Endothelial cell of umbilical vein (primary cell): ENCODE measurements at places on chromosomes 6 and 20.
A peak's percentile ranks its signal among the peaks of the same experiment; 100 is the strongest.

GRCh38 chr6:114157848-114158247 is 185.0 kb downstream of the HS3ST5 start:
- DNase-seq, result no peak

GRCh38 chr6:17219098-17219497 is 62.1 kb upstream of the RBM24 start:
- no peak for DNase-seq

DNA sequence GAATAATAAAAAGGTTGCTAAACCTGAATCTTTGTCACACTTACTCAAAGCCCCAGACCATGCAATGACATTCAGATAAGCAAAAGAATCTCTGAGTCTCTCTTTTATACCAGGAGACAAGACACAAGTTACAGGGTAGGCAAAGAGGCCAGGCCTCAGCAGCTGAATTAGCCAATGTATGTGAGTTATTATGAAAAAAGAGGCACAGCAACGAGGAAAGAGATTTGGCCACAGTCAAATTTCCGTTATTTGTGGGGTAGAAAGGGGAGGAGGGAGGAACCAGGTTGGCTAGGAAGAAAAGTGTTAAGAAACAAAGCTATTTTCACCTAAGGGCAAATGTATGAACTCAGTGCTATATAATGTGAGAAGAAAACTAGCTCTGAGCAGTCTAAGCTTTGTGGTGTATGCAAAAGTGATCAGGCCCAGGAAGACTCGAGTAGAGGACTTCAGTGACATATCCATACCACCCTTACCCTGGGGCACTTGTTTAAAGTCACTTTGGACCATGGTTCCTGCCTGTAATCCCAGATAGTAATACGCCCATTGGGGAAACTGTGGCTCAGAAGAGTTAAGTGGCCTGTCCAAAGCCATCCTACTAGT is 19.1 kb downstream of the IPCEF1 start:
- no peak for DNase-seq

DNA sequence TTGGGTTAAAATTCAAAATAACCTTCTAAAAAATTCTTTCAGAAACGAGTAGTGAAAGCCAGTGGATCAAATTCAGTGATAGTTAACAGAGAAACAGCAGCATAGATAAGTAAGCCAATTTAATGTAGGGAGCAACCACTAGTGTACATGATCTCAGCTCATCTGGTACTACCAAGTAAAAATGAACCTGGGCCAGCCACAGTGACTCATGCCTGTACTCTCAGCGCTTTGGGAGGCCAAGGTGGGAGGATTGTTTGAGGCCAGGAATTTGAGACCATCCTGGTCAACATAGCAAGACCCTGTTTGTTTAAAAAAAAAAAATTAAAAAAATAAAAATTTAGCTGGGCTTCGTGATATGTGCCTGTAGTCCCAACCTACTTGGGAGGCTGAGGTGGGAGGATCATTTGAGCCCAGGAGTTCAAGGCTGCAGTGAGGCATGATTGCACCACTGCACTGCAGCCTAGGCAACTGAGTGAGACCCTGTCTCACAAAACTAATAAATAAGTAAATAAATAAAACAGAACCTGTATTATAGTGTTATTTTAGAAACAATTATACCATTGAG is 32.4 kb downstream of the CBFA2T2 start:
- DNase-seq, result no peak

- no peak for DNase-seq
These were observed 184.2 kb downstream of the CDH4 start for GRCh38 chr20:61436283-61436666.

GRCh38 chr6:102623201-102623600 is 1229.7 kb downstream of the GRIK2 start:
- no peak for DNase-seq

DNA sequence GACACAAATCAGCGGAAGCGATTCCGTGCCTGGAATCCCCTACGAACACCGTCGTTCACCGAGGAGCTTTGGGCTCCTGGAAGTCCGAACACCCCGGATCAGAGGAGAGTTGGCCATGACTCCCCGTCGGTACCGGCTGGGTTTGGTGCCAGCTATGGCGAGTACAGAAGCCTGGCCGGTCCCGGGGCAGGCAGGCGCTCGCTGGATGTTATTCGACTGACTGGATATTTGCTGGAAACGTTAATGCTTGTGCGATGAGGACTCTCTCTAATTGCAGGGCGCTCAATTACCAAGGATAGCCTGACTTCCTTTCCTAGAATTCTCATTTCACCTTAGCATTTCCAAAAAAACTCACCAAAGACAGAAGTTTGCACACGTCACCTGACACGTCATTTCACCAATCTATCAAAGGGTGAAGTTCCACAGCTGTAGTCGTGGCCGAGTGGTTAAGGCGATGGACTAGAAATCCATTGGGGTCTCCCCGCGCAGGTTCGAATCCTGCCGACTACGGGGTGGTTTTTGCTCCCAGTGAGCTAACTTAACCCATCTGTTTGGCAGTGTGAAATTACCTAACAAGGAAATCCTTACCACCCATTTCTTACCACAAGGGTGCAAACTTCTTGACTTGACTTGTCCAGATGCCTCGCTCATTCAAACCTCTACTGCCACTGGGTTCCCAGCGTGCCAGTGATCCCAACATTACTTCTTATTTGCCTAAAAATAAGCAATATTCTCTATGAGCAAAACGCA is 22.7 kb upstream of the ZNF184 start:
- DNase-seq, result peak; percentile 58

DNA sequence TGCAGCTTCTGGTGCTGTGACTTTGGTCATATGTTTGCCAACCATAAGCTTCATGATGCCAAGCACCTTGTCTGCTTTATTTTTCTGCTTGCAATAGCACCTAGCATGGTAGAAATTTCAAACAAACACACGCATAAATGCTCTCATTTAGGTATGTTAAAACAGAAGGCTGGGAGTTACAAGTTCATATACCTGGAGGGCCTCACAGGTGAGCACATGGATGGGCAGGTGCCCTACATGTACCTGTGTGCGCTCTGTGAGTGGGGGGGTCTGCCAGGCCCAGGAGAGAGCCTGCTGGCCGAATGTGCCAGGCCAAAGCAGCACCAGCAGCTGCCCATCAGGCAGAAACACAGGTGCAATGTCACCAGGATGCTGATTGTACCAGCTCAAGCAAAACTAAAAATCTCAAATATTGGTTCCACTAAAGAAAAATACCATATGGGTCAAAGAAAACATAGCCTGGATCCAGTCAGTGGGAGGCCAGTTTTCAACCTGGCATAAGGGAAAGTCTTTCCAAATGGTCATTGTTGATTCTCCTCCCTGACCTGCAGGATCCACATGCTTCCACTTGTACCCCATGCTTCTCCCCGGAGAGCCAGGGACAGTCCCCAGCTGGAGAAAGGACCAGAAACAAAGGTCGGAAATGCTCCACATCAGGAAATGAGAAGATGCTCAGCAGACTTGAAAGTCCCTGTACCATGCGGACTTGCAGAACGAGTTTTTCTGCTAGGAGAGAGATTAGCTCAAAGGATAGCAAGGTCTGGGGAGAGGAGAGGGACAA is 7.2 kb upstream of the PFDN4 start:
- DNase-seq, result no peak

DNA sequence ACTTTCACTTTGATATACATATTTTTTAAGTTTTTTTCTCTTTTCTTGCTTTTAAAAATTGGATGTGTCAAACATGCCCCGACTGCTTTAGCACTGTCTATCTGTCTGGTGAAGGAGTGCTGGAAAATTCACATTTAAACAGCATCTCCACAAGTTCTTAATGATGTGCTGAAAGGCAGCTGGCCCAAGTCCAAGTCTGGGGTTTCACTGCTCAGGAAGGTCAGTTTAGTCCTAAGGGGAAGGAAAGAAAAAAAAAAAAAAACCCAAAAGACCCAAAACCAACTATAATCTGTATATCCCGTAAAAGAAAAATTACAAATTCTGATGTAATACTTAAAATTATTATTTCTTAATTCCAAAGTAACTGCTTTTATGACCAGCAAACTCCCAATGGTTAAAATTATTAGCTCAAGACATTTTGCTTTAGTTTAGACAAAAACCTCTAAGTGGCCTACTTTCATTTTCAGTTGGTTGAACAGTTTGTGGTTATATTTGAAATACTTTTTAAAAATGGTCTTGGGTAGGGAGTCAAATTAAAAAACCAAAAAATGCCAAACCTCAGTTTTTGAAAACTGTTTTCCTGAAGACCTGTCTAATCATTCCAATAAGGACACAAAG is 79.5 kb upstream of the PREP start:
- peak; percentile 63 for DNase-seq

GRCh38 chr6:149360536-149360935 is 39.5 kb upstream of the SUMO4 start:
- no peak for DNase-seq

DNA sequence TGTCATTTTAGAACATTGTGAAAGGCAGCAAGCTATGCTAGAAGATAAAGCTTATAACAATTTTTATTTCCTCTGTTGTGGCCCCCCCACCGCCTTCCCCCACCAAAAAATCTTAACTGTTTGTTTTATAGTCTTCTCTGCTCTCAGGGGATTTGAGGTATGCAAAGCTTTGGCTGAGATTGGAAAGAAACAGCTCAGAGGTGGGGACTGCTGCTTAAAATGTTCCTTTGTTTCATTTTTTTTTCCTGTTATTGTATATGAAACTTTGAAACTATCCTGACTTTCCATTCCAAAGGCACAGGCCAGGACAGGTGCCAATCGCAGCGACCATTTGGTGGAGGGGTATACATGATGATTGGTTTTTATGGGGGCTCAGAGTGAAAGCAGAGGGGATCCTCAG is 114.7 kb upstream of the PHACTR1 start:
- DNase-seq, result peak; percentile 63

GRCh38 chr20:36873498-36874189 is 2.3 kb upstream of the TLDC2 start:
- no peak for DNase-seq

GRCh38 chr20:64080013-64080812 is at the start of gene OPRL1:
OPRL1 (plus strand) TSS chr20:64080082; CDS start chr20:64092721, 12,639 bp downstream.
- peak; percentile 34 for DNase-seq

- no peak for DNase-seq
These were observed 452.0 kb downstream of the EPHA7 start for GRCh38 chr6:92967362-92967761.

DNA sequence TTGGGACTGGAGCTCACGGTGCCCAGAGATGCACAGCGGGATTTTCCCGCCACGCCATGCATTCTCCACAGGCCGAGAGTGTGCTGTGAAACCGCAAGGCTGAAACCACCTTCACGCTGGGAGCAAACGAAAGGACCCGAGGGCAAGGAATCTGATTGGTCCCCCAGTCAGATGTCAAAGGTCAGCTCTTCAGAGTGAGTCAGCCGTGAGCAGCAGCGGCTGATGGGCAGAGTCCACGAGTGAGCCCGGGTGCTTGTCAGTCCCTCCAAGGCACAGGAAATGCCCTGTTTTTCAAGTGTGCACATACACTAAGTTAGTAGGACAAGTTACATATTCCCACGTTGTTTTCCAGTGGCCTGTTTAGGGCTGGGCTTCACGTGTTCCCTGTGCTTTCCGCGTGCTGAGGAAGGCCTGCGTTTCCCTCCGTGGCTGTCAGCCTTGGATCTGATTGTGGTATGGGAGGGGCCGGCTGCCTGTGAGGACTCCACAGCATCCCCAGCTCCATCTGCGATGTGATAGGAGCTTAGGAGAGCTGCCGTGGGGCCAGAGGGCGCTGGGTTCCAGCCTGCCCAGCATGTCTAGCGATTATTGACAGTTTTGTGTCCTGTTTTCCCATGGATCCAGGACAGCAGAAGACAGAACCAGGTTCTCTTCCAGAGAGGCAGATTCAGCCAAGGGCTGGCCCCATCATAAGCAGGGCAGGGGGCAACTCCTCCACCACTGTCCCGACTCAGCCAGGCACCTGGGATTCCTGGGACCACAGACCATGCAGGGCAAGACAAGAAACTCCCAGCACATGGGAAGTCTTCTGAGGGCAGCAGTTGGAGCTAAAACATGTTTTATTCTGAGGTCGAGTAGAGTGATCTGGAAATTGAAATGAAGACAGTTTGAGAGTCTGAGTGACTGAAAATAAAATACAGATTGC is 38.2 kb upstream of the FRMD1 start:
- no peak for DNase-seq

DNA sequence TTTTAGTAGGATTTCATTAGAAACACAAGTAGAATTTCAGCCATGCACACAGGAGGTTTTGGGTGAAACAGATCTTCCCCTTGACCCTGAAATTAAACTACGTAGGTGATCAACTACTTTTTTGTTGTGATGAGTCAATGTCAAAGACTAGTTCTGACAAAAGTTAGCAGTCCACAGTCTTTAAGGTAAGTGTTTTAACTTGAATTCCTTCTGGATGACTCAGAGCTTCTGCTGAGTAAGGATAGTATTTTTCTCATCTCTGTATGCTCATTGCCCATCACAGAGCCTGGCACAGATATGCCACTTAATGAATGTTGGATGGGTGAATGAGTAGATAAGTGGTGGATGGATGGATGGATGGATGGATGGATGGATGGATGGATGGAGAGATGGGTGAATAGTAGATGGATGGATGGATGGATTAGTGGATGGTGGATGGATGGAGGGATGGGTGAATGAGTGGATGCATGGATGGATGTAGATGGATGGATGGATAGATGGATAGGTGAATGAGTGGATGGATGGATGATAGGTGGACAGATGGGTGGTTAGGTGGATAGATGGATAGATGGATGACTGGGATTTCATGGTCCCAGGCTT is 165.3 kb downstream of the ZMYND8 start:
- no peak for DNase-seq

GRCh38 chr20:59560588-59561227 is 43.6 kb upstream of the PHACTR3 start:
- no peak for DNase-seq

- DNase-seq, result no peak
These were observed 36.7 kb downstream of the KIF6 start for GRCh38 chr6:39688494-39688893.

GRCh38 chr6:106855117-106855516 is 119.4 kb downstream of the CD24 start:
- DNase-seq, result no peak

DNA sequence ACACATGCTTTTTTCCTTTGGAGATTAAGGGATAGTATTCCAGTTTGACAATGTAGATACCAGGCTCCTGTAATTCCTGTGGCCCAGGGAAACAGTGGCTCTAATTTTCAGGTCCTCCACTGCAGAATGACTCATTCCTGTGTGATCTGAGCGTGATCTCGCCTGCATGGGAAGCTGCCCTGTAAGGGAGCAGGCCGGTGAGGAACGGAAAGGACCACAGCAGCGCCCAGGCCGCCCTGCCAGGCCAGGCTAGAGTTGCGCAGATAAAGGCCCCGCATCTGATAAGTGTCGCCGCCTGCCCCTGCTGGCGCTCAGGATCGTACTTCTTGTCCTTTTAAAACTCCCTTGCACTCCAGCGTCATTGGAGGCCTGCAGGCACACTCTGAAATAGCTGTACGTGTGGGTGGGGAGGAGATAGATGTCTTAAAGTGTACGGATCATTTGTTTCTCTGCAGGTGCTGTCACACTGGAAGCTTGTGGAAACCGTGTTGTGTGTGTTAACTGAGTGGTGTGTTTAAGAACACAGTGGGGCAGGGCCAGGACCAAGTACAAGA is 60.7 kb downstream of the SYNJ2 start:
- DNase-seq, result peak; percentile 94

GRCh38 chr6:107786709-107787588 is 37.2 kb downstream of the SCML4 start:
- DNase-seq, result no peak

- DNase-seq, result no peak
These were observed 51.0 kb downstream of the ZBTB2 start for GRCh38 chr6:151340219-151340978.

GRCh38 chr6:90178384-90178855 is 118.2 kb downstream of the BACH2 start:
- no peak for DNase-seq
